Effector CD4-positive, alpha-beta T cell (primary cell): ENCODE measurements at places on chromosomes 16 and 17.

GRCh38 chr16:50681021-50681885 is at the start of gene SNX20:
TSS of gene SNX20 (minus strand) at chr16:50681312. CDS start at chr16:50677526, 3,786 bp downstream.
- DNase-seq, result peak; percentile 63

DNA sequence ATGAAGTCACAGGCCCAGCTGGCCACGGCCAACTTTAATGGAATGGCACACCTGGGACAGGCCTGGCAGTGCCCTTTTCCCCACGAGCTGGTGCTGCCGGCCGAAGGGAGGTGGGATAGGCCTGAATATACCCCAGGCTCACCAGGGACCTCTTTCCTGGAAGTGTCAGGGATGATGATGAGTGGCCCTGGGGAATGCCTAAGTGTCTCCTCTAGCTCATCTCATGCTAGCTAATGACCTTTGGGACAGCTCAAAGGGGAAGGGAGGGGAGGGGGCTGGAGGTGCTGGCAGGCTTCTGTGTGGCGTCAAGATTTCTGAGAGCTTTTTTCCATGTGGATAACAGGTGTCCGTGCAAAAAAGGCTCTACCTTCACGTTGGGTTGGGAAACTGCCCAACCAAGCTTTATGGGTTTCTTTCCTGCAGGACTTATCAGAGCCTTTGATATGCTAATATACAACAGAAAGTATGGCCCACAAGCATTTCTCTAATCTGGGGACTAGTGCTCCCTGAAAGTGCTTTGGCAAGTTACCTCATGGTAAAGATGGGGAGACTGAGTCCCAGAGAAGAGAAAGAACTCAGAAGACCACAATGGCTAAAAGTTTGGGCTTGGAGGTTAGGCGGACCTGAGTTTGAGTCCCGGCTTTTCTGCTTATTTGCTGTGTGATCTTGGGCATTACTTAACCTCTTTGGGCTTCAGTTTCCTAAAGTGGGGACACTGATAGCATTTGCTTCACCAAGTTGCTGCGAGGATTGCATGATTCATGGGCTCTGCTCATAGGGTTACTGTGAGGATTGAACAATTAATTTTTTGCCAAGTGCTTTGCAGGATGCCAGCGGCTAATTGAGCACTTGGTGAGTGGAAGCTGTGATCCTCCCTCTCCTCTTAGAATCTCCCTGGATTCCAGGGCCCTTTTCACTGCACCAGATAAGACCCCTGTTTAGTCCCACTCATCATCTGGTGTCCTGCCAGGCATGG is 14.0 kb downstream of the ADGRG1 start:
- DNase-seq, result no peak

DNA sequence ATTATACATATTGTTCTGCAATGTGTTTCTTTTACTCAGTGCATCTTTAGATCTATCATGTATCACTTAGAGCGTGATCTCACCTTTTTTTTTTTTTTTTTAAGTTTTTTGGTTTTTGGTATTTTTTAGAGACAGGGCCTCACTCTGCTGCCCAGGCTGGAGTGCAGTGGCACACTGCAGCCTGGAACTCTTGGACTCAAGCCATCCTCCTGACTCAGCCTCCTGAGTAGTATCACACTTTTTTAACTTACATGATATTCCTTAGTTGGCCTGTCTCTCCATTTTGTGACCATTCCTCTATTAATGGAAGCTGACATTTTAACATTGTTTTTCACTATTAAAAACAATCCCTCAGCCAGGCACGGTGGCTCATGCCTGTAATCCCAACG is 4.7 kb upstream of the MPO start:
- no peak for DNase-seq

DNA sequence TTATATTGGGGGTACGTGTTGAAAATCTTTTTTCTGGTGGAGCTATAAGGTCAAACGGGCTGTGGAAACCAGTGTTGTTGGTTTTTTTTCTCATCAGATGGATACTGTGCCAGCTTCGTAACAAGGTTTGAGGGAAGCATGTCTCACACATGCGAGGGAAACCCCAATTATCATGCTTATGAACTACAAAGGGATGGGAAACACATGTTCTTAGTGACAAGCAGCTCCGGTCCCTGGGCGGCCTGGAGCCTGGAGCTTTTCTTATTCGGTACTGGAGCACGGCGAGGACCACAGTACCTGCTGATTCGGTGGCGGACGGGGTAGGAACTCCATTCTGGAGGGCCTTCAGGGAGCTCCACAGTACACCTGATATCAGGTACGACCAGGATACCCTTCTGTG is 12.5 kb downstream of the SLC43A2 start:
- no peak for DNase-seq

DNA sequence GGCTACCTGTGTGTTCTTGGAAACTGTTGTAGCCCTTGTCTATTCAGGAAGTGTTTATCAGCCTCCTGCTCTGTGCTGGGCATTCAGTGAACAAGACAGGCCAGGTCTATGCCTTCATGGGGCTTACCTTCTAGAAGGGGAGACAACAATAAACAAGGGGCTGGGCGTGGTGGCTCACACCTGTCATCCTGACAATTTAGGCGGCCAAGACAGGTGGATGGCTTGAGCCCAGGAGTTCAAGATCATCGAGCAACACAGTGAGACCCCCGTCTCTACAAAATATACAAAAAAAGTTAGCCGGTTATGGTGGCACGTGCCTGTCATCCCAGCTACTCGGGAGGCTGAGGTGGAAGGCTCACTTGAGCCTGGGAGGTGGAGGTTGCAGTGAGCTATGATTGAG is 5.5 kb upstream of the GSG1L start:
- DNase-seq, result no peak

GRCh38 chr16:3873482-3874173 is 6.9 kb downstream of the CREBBP start:
- DNase-seq, result no peak

DNA sequence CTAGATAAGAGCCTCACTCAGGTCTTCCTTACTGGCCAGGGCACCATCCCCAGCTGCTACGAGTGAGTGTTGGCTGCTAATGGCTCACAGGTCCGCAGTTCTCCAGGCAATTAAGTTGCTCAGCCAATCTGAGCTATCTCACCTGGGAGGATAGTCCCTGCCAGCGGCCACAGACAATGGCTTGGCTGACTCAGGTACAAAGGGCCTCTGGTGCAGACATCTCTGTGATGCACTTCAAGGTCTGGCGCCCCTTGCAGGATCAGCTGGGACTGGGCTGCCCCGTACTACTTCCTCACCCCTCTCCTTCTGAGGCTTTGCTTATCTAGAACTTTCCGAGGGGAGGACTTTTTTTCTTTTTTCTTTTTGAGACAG is 49.2 kb upstream of the EMP2 start:
- no peak for DNase-seq

DNA sequence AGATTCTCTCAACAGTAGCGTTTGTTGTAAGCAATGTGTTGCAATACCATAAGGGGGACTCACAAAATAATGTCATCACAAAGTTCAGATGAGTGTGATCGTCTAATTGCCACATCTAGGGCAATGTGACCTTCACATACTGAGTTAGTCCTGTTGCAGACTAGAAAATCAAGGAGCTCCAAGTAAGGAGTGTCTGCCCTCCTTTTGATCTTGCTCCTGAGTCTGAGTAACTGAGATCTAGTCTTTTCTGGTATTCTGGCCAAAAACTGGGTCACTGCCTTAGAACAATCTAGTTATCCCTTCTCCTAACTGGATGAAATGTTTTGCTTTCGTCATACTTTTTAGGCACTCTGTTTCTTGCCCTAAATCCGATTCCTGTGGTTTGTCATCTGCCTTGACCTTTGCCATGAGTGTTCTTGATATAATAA is 712.1 kb downstream of the CDH11 start:
- no peak for DNase-seq

GRCh38 chr17:43946781-43947180 is 4.5 kb upstream of the PPY start:
- no peak for DNase-seq

DNA sequence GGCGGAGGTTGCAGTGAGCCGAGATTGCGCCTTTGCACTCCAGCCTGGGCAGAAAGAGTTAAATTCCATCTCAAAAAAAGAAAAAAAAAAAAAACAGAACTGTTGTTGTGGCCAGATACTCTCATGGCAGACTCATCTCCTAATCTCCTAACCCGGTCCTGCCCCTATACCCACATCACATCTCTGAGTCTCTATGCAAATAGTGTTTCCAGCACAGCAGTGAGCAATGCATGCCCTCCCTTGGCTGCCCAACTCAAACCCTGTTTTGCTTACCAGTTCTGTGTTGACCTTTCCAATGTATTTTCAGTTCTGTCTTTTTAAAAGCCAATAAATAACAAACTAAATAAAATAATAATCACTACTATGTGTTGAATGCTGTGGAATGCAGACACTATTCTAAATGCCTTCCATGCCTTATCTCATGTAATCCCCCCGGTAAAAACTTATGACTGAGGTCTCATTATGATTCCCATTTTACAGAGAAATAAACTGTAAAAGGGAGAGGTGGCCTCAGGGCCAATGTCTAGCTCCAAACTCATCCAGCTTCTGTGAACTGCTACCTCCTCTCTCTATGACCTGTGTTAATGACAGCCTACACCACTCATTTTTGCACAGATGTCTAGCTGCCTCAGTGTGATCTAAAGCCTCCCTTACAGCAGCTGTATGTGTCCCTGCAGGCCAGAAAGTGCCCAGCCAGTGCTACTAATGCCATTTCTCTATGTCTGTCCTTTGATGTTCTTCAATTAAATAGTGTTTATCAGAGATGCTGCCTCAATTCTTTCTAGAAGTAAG is 289.8 kb downstream of the HS3ST3B1 start:
- no peak for DNase-seq

GRCh38 chr16:85193115-85193493 is 80.8 kb upstream of the CIBAR2 start:
- no peak for DNase-seq

GRCh38 chr16:75733305-75734211 is 7.3 kb upstream of the CPHXL start:
- DNase-seq, result no peak

DNA sequence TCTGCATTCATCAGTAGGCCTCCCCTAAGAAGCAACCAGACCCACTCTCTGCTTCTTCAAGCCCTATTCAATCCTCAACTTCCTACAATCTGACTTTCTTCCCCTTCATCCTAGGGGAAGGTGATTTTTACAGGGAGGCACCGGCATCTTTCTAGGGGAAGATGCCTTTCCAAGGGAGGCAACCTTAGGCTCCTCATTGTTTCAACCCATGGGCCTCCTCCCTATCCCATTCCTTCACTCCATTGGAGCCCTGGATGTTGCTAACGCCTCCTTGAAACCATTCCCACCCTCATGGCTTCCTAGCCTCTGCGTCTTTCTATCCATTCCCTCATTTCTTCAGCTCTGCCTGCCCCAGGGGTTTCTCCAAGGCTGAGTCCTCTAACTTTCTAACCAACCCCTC is 2.7 kb upstream of the CUEDC1 start:
- no peak for DNase-seq

- no peak for DNase-seq
Observed at GRCh38 chr16:85419503-85420408, 193.4 kb upstream of the GSE1 start.

DNA sequence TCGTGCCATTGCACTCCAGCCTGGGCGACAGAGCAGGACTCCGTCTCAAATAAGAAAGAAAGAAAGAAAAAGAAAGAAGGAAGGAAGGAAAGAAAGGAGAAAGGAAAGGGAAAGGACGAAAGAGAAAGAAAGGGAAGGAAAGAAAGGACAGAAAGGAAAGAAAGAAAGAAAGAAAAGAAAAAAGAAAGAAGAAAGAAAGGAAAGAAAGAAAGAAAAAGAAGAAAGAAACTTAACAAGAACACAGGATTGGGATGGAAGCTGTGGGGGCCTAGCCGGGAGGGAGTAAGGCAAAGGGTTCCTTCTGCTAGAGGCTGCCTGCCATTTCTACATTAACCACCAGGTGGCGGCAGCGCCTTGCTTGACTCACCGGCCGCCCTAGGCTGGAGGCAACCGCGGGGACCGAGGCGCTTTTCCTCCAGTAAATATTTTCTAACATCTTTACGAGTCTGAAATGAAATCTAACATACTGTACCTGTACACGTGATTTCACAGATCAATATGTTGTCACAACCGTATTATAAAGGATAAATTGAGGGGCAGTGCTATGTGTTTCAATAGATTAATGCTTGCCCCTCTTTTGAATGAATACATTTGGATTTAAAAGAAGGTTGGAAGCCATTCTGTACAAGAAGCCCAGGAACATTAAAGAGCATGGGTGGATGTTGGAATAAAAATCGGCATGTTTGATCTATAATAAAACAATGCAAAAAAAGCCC is 6.1 kb downstream of the GJD3 start:
- peak; percentile 87 for DNase-seq

DNA sequence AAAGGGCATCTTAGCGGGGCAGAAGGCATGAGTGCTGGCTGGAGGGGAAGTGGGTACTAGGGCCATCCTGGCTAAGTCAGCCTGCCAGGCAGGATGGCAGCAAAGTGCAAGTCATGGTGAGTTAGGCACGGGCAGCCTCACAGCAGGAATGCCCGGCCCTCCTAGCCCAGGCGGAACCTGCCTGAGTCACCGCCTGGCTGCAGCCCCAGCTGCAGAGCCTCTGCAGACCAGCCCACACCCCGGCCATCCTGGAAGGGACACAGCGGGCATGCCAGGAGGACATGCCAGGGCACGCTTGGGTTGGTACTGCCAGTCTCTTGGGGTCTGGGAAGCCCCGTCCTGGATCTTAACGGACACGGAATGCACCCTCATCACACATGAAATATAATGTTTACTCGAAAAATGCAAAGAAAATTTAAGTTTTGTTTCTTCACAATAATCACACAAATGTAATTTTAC is 5.0 kb upstream of the ALDH3A1 start:
- DNase-seq, result no peak

DNA sequence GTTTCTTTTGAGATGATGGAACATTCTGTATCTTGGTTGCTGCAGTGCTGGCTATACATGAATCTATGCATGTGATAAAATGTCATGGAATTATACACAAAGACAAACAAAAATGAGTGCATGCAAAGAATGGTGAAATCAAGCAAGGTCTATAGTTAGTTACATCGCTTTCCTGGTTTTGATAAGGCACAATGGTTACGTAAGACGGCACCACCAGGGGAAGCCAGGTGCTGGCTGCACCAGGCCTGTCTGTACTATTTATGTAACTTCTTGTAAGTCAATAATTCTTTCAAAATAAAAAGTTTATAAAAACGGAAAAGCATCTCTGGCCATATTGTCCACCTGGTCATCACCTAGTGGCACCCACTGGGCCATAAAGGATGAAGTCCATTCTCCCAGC is 46.5 kb downstream of the ARHGAP27 start:
- no peak for DNase-seq

DNA sequence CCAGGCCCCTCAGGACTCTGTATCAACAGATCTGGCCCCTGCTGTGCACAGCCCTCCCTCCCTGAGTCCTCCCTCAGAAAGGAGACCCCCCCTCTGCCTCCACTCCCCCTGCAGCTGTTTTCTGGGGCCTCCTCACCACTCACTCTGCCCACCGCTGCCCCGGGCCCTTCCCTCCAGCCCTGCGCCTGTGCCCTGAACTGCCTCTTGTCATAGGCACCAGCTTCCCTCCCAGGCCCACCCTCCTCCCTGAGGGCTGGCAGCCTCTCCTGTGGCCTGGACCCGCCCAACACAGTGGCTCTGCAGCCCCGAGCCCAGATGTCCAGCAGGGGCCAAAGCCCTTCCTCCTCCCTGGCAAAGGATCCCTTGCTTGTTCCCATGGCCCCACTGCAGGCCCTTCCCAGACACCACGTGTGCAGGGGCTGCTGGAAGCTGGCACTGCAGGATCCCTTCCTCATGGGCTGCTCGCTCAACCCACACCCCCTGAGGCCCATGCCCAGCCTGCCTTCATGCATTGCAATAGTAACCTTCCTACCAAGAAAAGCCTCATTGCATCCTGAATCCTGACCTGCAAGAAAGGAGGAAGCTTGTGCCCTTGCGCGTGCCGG is 25.8 kb downstream of the GNPTG start:
- DNase-seq, result no peak

- DNase-seq, result no peak
Observed at GRCh38 chr17:19800571-19800970, 52.5 kb upstream of the ALDH3A1 start.

- DNase-seq, result no peak
Observed at GRCh38 chr16:51267681-51268080, 116.6 kb upstream of the SALL1 start.
